T-helper 2 cell treated with Interferon-gamma antibody and Interleukin-4, amounts not matched to agents 100 ng/mL and 5 ng/mL, for 36 hours (primary cell): ENCODE measurements at places on chromosomes 11 and 22. TPM values are rescaled to one million over a fixed set of nuclear protein-coding genes. Genes with fewer than 3 reads are reported as not detected.

The PGR gene
- not detected in 2 replicates for total RNA-seq

The ACAD8 gene
- total RNA-seq: 25.9 and 29.4 TPM in 2 replicates

The INS gene
- total RNA-seq: not detected in 2 replicates

The RAB39A gene
- not detected in 2 replicates for total RNA-seq

The SMCO4 gene
- total RNA-seq: 51.3 and 52.1 TPM in 2 replicates

The MAP6 gene
- 0.14 and 0.43 TPM in 2 replicates for total RNA-seq

The GSTT2B gene
- not detected in 2 replicates for total RNA-seq

The SF3A1 gene
- 261 and 276 TPM in 2 replicates for total RNA-seq

The RGL4 gene
- 31.4 and 34.7 TPM in 2 replicates for total RNA-seq

The ALX4 gene
- not detected in 2 replicates for total RNA-seq

The TBC1D22A gene
- total RNA-seq: 32.5 and 32.8 TPM in 2 replicates

The BMAL1 gene
- 20.2 and 22.8 TPM in 2 replicates for total RNA-seq

The APOC3 gene
- not detected in 2 replicates for total RNA-seq
